Renal cortical epithelial cell (primary cell): ENCODE measurements at places on chromosomes 1 and 21. TPM values are rescaled to one million over a fixed set of nuclear protein-coding genes. Genes with fewer than 3 reads are reported as not detected.

KRTAP12-2 gene
- total RNA-seq = not detected in 2 replicates

TMEM269 gene
- not detected in 2 replicates for total RNA-seq

DNA sequence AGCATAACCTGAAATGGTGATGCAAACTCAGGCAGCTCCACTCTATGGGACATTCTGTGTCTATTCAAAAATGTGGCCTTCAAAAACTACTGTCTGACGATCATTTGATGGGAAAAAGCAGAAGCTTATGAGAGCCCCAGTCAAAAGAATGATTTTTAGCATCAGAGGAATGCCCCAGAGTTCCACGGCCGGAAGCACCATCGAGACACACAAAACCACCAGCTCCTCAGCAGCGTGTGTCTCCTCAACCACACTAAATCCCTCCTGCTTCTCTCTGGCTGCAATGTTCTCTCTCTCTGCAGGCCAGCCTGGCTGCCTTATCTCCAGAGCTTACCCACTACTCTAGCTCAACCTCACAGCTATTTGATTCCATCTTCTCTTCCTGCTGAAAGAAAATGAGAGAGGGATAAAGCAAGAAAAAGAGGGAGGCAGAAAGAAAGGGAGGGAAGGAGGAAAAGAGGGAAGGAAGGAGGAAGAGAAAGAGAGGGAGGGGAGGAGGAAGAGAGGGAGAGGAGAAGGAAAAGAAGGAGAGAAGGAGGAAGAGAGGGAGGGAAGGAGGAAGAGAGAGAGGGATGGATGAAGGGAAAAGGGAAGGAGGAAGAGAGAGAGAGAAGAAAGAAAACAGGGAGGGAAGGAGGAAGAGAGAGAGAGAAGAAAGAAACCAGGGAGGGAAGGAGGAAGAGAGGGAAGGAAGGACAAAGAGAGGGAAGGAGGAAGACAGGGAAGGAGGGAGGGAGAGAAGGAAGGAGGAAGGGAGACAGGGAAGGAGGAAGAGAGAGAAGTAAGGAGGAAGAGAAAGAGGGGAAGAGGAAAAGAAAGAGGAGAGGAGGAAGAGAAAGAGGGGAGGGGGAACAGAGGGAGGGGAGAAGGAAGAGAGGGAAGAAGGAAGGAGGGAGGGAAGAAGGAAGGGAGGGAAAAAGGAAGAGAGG, 33.5 kb upstream of the LAPTM5 start:
- DNase-seq = no peak

GIPC2 gene
- total RNA-seq = 1.1 and 4.9 TPM in 2 replicates

DNA sequence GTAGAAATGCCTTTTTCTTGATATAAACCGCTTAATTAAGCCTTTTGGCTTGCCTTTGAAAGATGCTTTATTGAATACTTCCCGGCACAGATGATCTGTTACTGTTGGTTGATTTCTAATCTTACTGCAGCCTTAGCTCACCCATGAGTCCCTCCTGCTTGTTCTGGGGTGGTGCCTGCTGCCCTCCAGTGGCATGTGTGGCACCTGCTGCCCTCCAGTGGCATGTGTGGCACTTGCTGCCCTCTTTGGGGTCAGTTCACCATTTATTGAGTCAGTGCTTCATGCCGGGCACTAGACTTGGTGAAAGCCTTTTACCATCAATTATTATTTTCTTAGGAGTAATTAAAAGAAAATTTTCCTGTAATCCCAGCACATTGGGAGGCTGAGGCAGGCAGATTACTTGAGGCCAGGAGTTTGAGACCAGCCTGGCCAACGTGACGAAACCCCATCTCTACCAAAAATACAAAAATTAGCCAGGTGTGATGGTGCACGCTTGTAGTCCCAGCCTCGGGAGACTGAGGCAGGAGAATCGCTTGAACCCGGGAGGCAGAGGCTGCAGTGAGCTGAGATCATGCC, 54.3 kb downstream of the ADARB1 start:
- DNase-seq = peak; percentile 67

ERICH3 gene
- total RNA-seq = 0.10 and 0.17 TPM in 2 replicates

DNA sequence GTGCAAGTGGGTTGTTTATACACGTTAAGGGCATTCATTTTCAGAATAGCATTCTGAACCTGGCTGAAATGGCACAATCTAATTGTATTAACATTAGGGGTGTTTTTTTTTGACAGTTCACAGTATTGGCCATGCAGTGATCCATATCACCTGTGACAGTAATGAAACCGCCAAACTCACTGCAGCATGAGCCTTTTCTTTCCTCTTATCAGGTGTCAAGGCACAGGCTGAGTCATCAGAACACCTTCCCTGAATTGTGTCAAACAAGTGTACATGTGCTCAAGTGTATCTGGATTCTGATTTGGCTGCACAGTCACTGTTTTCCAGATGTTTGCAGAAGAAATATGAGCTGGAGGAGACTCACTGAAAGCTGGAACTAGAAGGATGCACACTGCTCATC, 47.7 kb upstream of the C8B start:
- DNase-seq = peak; percentile 5

DNA sequence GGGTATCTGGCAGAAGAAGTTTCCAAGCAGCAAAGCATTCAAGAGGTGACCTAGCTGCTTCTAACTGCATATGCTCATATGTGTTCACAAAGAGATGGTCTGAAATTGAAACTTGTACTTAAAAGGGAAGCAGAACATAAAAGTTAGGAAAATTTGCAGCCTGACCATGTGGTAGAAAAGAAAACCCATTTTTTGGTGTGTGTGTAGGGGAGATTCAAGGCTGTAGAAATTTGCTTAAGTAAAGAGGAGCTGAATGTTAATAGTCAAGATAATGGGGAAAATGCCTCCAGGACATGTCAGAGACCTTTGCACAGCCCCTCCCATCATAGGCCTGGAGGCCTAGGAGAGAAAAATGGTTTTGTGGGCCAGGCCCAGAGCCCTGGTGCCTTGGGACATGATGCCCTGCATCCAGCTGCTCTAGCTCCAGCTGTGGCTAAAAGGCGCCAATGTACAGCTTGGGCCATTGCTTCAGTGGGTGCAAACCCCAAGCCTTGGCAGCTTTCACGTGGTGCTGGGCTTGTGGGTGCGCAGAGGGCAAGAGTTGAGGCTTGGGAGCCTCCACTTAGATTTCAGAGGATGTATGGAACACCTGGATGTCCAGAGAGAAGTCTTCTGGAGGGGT, 54.9 kb downstream of the DHRS3 start:
- no peak for DNase-seq

DNA sequence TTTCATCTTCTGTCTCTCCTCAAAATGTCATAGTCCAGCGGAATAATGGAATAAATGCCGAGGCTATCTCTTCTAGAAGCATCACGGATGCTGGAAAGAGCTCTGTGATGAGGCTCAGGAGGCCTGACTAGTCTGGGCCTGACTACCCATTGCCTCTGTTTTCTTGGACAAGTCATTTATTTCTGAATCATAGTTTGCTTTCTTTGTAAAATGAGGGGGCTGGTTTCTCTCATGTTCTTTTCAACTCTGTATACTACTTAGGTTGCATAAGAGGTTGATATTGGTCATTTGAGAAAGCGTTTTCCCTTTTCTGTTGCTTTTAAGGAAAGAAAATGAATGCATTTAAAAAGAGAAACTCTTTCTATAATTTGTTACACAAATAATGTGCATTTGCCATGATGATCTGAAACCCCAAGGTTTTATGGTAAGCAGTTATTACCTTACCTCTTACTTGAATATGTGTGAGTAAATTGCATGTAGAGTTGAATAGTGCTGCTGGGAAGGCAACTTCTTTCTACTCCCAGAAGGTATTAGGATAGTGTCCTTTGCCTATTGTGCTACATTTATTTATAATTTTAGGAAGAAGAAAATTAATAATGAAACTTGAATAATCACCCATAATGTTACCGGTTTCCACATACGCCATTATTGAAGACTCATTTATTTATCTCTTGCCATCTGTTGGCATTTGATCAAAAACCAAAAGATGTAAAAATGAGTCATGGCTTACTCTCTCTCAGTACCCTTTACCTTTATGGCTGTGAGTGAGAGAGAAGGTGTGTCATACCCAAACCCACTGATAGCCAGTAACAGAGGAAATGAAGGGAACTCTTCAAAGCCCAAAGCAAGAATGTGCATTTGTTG, 179.1 kb downstream of the FASLG start:
- DNase-seq = peak; percentile 25

- DNase-seq = peak; percentile 93
Measured at GRCh38 chr1:66231217-66231616, 302.7 kb upstream of the SGIP1 start.

IGSF3 gene
- total RNA-seq = 47.9 and 84.4 TPM in 2 replicates

- peak; percentile 53 for DNase-seq
Measured at GRCh38 chr1:94095112-94095637, 25.8 kb downstream of the ABCA4 start.

TMEM82 gene
- total RNA-seq = not detected in 2 replicates

TCHHL1 gene
- total RNA-seq = not detected in 2 replicates

GPR25 gene
- 0.10 TPM in 1 of 2 replicates, not detected in the other for total RNA-seq

DNA sequence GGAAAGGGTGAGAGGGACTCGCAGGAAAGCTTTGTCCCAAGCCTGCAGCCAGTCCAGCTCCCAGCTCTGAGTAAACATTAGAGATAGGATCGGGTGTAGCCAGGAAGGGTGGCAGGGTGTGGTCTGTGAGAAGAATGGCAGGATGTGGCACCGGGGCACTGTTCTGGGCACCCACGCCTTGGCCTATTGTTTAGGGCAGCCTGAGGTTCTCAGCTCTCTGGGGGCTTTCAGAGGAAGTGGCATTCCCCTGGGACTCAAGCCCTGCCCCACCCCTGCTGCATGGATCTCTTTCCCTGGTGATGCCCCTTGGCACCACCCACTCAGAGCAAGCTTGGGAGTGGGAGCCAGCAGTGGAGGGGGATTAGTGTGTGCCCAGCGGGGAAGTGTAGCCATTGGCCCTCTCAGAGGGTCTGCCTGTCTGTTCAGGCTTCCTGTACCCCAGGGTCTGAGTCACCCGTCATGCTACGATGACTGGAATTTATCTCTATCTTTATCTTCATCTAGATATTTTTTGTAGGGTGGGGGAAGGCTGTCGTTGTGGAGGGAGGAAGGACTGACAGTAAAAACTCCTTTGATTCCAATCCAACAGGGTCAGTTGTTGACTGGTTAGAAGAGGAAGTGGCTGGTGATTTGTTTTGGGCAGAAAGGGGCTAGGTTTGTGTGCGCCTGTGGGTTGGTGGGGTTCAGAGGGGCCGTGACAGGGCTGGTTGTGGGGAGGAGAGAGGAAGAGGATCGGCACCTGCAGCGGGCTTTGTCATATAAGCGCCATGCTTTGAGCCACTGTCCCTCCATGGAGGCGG, 31.6 kb downstream of the SOX13 start:
- peak; percentile 38 for DNase-seq

ZNF281 gene
- total RNA-seq = 28.0 and 38.0 TPM in 2 replicates

GRCh38 chr1:201361652-201362504, 15.6 kb downstream of the TNNT2 start:
- peak; percentile 9 for DNase-seq

DNA sequence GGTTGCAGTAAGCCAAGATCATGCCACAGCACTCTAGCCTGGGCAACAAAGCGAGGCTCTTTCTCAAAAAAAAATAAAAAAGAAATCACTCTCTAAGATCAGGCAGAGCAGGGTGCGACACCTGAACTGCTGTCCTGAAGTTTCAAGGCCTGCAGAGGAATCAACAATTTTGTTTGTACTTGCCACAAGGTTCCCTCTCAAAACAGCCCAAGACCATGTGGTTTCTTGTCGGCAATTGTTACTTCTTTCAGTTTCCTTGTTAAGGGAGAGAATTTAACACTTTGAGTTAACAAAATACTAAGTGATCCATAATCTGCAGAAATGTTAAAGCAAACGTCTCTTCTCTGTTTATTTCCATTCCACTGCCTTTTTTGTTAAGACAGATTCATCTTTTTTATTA, 36.5 kb downstream of the MACO1 start:
- no peak for DNase-seq

- no peak for DNase-seq
Measured at GRCh38 chr1:90708236-90708786, 8.8 kb downstream of the BARHL2 start.

DNA sequence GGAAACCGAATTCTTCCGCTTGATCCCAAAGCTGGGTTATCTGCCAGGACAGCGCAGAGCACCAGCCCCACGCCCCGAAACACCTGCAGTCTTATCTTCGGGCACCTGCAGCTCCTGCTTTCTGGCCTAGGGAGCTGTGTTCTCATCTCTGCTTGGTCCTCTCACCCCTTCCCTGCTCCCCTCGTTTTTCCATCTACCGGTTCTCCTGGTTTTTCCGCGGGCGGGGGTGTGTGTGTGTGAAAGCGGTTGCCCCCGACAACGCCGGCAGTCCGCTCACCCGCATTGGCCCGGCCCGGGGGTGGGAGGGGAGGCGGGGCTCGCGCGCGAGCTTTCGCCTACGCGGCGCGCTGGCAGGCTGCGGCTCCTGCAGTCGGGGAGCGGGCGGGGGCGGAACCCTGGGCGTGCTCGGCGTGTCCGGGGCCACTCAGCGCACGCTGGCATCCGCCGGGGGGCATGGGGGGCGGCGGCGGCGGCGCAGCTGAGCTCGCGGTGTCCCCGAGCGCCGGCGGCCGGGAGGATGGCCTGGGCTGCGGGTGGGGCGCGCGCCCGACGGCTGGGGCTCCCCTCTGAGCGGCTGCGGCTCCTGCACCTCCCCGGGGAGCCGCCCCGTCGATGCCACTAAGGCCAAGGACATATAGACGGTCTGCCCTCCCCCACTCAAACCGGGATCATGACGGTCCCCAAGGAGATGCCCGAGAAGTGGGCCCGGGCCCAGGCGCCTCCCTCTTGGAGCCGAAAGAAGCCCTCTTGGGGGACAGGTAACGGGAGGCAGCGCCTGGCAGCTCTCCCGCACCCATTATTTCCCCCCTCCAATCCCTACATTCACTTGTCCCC, 3.2 kb downstream of the ATP8B2 start:
- peak; percentile 16 for DNase-seq

VPS45 gene
- total RNA-seq = 35.4 and 46.3 TPM in 2 replicates

DNA sequence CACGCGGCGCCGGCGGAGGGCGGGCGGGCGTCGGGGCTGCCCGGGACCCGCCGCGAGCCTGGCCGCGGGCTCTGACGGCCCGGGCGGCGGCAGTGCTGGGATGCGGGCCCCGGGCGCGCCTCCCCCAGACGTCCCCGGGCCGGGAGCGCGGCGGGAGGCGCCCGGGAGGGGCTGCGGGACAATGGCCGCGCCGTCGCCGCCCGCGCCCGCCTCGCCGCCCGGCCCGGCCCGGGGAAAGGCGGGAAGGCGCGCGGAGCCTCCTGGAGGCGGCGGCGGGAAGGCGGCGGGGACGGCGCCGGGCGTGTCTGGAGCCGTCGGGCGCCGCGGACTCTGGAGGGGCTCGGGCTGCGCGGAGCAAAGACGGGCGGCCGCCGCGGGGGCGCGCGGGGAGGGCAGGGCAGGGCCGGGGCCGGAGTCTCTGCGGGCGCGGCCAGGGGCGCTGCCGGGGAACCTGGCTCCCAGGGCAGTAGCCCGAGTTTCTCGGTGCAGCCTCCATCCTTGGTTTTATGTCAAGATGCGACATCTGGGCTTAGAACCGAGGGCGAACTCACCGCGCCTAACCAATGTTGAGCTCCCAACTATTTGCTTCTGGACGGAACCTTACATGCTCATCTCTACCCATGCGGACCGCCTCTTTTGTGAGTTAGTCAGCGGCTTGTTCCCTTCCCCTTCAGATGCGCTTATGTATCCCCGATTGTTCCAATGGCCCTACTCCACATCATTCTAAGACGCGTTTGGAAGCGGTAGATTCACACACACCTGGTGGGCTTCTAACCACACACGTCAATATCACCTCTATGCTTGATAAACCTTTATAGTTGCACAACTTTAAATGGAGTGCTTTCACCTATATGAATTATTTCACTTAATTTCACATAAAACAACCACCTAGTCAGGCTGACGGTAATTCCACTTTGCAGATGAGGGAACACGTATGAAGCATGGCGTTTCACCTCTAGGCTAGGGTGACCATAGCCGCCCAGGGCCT, 651 bp downstream of the ZBTB8A start:
- peak; percentile 15 for DNase-seq
